Mesothelial cell of epicardium (in vitro differentiated cells): ENCODE measurements at places on chromosomes 5 and 9. TPM values are rescaled to one million over a fixed set of nuclear protein-coding genes. Genes with fewer than 3 reads are reported as not detected.

Gene C5orf58
- not detected in 3 replicates for total RNA-seq

Gene IRX1
- 68.5 to 71.5 TPM (median 68.6 TPM) in 3 replicates for total RNA-seq

Gene MLANA
- total RNA-seq = not detected in 3 replicates

Gene OTULINL
- total RNA-seq = 3.0 to 6.6 TPM (median 3.8 TPM) in 3 replicates

Gene DRD1
- total RNA-seq = 0.34 to 0.54 TPM (median 0.40 TPM) in 3 replicates

DNA sequence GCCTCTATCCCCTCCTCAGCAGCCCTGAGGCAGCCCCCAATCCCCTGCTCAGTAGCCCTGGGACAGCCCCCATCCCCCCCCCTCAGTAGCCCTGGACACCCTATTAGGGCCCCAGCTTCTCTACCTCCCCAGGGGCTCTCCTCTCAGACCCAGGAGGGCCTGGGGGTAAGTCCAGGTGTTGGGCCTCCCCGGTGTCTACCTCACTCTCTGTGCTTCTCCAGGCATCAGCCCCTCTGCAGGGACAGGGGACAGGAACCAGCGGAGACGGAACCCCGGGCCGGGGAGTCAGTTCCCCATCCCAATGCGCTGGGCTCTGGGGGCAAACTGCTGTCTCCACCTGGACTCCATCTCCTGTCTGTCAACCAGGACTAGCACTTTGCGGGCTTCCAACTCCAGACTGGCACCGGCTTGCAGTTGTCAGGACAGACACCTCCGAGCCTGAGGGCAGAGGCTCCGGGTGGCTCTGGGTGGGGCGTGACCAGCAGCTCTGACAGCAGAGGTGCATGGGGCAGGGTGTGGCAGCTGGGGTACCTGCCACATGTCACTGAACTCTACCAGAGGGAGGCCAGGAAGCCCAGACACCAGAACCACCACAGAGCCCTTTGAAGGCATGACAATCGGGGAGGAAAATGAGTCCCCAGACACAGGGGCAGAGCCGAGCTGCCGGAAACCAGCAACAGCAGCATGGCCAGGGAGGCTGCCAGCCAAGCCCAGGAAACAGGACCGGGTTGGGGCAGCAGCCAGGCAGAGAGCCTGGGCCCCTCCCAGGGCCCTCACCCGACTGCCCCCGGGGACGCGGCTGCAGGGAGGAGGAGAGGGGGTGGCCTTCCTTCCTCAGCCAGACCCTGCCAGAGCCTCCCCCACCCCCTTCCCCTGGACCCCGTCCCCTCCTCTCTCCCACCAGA is 17.7 kb upstream of the UBAC1 start:
- no peak overlapping the region for H3K27ac ChIP-seq
- peaks cover 24% of the 10 kb centered on the region for H3K27me3 ChIP-seq
- H3K36me3 ChIP-seq = no peaks in the 10 kb centered on the region
- no peak for DNase-seq
- H3K4me1 ChIP-seq = peaks cover 3% of the 10 kb centered on the region

GRCh38 chr5:178399701-178400095 is 167.1 kb upstream of the PHYKPL start:
- no peak overlapping the region for H3K27ac ChIP-seq
- no peak for DNase-seq
- peaks cover 2% of the 10 kb centered on the region for H3K4me1 ChIP-seq
- H3K36me3 ChIP-seq = no peaks in the 10 kb centered on the region

GRCh38 chr9:88663771-88664419 is 128.9 kb downstream of the NXNL2 start:
- no peaks in the 10 kb centered on the region for H3K36me3 ChIP-seq
- no peak overlapping the region for H3K27ac ChIP-seq
- DNase-seq = no peak
- peaks cover 2% of the 10 kb centered on the region for H3K27me3 ChIP-seq
